Lower leg skin (tissue), 4 donors: ENCODE measurements at places on chromosomes 1 and 21. TPM values are rescaled to one million over a fixed set of nuclear protein-coding genes. Genes with fewer than 3 reads are reported as not detected.

Gene PTPN7
- 2.4 TPM for total RNA-seq

Gene LRRC3
- 3.3 TPM for total RNA-seq

Gene TMEM51
- 10.3 TPM for total RNA-seq

DNA sequence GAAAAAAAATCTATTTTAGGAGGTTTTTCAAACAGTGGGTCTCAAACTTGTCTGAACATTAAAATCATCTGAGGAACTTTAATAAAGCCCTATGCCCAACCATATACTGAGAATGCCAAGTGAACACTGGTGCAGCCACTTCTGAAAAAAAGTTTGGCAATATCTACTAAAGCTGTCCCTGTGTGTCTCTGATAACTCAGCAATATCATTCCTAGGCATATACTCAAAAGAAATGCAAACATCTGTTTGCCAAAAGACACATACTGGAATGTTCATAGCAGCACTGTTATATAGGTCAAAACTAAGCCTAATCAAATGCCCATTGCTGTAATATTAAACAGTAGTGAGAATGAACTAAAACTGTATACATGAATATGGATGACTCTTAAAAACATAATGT lies 74.2 kb upstream of the RGS4 start:
- DNase-seq, result no peak

- no peak for DNase-seq
Measured at GRCh38 chr1:83029916-83030315, 969.0 kb downstream of the TTLL7 start.

- no peak for DNase-seq
Measured at GRCh38 chr1:86468501-86468977, at the start of gene CLCA1. TSS of gene CLCA1 (plus strand) at chr1:86468927. CDS start at chr1:86468972, 45 bp downstream.
